ENCODE measurements at places on chromosomes 2 and 18.

DNA sequence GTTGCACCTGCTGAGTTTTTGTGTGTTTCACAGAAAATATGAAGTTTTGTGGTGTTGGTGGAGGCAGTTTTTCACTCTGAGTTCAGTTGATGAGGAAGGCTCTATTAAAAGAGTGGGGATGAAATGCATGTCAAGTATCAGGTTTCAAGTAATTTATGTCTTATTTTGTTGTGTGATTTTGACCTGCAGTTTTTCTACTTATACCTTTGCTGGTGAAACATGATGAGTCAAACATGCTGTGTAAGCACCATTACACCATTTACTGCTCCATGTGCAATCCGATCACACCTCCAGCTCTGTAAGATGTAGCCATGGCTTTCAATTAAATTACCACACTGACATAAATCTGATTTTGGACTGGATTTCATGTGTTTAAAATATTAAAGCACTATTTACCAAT, 174.5 kb upstream of the ZEB2 start:
- no peak for DNase-seq

- no peak for DNase-seq
Measured at GRCh38 chr2:3277748-3278520, 99.7 kb downstream of the EIPR1 start.

DNA sequence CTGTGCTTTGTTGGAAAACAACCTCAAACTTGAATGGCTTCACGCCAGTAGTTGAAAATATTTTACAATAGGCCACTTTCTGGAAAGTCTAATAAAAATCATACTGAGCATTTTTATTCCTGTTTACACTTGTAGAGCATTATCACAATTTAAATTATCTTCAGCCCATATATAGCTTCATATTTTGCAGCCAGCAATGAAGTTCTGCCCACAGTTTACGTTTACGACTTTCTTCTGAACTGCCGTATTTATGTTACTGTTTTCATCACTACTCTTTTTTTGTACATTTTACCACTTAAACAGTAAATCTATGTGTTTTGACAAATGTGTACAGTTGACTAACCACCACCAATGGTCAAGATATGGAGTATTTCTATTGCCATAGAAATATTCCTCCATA, 86.2 kb downstream of the COPS8 start:
- no peak for DNase-seq

- DNase-seq = no peak
Measured at GRCh38 chr2:100806550-100806949, 13.4 kb upstream of the NPAS2 start.

DNA sequence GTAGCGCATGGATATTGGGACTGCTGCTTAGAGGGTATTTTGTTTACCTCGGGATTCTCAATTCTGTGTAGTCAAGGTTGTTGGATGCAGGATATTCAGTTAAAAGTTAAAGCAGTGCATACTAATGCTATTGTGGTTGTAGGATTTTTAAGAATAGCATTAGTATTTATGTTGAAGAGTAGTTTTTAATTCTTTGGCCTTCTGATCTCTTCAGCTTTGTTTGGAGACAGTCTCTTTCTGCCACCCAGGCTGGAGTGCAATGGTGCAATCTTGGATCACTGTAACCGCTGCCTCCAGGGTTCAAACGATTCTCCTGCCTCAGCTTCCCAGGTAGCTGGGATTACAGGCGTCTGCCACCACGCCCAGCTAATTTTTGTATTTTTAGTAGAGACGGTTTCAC, 1.5 kb downstream of the RHBDD1 start:
- no peak for DNase-seq

GRCh38 chr2:20052229-20052851, 912 bp upstream of the LAPTM4A start:
- DNase-seq = no peak

DNA sequence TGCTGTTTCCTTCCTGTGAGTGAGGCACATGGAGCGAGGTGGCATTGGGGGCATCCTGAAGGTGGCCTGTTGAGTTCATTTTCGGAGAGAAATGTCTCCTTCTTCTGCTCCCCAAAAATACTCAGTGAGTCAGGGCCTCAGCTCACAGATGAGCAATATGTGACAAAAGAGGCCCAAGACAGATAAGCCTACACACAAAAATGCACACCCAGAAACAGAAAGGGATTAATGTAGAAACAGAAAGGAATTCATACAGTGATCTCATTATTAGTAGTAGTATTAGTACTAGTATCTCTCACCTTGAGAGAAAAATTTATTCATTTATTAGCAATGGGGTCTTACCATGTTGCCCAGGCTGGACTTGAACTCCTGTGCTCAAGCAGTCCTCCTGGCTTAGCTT, 5.1 kb downstream of the GPR75 start:
- no peak for DNase-seq

- DNase-seq = no peak
Measured at GRCh38 chr2:9519250-9519649, 36.4 kb downstream of the ADAM17 start.

- no peak for DNase-seq
Measured at GRCh38 chr2:218985325-218986091, 524 bp upstream of the FEV start.

GRCh38 chr18:48227206-48227605, 182.0 kb downstream of the ZBTB7C start:
- DNase-seq = no peak

DNA sequence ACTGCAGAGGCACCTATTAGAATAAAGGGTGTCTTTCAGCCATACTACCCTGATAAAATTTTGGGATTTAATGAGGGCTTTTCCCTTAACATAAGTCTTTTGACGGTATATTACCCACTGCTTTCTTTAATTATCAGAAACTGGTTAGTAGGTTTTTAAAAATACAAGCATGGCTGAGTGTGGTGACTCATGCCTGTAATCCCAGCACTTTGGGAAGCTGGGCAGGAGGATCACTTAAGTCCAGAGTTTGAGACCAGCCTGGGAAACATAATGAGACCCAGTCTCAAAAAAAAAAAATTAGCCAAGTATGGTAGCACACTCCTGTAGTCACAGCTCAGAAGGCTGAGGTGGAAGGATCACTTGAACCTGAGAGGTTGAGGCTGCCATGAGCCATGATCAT, 16.1 kb downstream of the CPSF3 start:
- DNase-seq = no peak

GRCh38 chr2:237011206-237011795, 74.4 kb upstream of the COPS8 start:
- DNase-seq = no peak

- no peak for DNase-seq
Measured at GRCh38 chr2:201319511-201319910, 37.6 kb downstream of the FLACC1 start.

GRCh38 chr2:231294116-231294515, 95.7 kb downstream of the ARMC9 start:
- DNase-seq = no peak

DNA sequence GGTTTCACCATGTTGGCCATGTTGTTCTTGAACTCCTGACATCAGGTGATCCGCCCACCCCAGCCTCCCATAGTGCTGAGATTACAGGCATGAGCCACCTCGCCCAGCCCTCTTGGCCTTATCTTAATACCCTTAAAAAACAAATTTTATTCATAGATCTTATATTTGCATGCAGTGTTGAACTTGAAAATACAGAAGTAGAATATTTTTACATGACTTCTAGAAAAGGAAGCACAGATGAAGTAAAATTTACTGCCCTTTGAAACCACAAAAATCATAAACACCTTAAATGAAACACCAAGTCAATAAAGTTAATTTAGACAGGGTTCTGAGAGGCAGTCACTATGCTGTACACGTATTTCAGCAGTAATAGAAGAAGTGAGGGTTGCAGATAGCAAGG, 145.7 kb downstream of the CERS6 start:
- no peak for DNase-seq

GRCh38 chr2:68368654-68369336, 3.7 kb downstream of the PLEK start:
- DNase-seq = no peak

DNA sequence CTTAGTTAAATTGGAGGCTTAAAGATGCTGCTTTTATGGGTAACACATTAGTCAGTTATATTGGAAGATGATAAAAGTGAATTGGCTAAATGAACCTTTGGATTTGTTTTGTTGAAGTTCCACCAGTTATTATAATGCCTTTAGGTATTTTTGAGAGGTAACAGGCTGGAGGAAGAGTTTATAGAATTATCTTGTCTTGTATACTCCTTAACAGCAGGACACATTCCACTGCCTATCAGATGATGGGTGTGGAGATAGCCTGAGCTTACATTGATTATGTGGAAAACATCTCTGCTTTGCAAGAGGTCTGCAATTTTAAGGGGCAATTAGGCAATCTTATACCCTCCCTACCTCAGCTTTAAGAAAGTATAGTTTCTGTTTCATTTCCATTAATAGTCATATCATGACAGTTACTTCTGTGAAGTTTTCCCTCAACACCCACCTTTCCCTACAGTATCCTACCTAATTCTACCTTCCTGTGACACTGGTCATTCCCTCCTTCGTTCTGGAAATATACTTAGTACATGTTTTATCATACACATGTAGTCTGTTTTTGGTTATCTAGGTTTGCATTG, 403.7 kb upstream of the SPRED2 start:
- DNase-seq = no peak

GRCh38 chr2:106115250-106115649, 78.9 kb downstream of the UXS1 start:
- DNase-seq = no peak

- DNase-seq = no peak
Measured at GRCh38 chr18:44900627-44901026, 219.9 kb downstream of the SETBP1 start.

DNA sequence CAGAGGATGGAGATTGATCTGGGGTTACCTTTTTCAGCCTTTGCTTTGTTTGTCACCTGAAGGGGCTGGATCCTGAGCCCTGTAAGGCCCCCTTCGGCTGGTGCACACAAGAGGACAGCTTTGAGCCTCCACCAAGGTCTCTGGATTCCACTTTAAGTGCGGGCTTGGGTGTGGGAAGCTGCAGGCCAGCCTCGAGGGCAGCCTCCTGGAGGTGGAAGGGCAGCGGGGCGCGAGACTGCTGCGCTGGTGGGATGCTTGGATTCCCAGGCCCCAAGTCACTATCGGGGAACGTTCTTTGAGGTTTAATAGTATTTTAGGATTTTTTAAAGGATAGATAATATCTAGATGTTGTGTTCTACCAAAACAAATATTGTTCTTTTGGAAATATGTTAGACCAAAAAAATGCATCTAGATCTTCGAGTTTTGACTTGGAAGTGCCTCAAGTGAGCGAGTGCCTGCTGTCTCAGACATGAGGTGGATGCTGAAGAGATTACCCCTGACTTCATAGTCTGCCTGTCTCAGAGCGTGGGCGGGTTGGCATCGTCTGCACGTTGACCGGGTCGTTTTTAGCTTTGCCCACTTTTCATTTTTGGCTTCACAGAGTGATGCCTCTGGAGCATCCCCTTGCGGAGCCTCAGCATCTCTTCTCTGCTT, 113.8 kb downstream of the AGAP1 start:
- DNase-seq = no peak

DNA sequence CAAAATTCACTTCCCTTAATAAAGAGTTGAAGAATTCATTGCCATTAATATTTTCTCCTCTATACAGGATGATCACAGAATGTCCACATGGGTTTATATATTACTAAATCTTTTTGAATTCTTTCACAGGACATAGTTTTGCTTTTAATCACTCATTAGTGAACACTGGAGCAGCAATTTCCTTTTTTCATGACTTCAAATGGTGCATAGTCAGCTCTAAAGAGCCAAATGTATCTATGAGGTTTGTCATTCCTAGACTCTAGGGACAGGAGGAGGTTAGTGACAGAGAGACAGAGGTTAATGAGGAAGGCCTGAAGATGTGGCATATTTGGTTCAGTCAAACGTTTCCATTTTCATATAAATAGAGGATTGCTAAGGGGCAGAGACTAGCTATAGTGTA, 111.8 kb downstream of the FSHR start:
- no peak for DNase-seq

All from stimulated activated naive CD8-positive, alpha-beta T cell treated with anti-CD3 and anti-CD28 coated beads, Interleukin-15, Interleukin-2, amounts not matched to agents 100 U/mL and 50 U/mL, for 24 hours (primary cell).